IMR-90 (cell line): ENCODE measurements at places on chromosomes 16 and 17.

GRCh38 chr16:85289760-85290625 lies 177.7 kb upstream of the CIBAR2 start:
- no peak for DNase-seq

DNA sequence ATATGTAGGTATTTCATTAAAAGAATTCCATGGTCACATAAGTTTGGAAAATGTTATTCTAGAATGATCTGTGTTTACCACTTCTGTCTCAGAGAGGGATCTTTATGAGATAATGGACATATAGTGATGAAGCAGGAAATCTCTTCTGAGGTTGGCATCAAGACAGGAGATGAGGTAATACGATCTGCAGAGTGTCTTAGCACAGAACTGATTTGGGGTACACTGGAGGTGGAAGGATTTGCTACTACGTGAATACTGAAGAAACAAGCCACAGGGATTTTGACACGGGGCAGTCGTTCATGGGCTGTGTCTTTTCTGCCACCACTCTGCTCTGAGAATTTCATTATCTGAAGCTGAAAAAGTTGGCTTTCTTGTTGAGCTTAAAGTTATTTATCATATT lies 5.5 kb downstream of the CBFB start:
- peak; percentile 66 for DNase-seq

DNA sequence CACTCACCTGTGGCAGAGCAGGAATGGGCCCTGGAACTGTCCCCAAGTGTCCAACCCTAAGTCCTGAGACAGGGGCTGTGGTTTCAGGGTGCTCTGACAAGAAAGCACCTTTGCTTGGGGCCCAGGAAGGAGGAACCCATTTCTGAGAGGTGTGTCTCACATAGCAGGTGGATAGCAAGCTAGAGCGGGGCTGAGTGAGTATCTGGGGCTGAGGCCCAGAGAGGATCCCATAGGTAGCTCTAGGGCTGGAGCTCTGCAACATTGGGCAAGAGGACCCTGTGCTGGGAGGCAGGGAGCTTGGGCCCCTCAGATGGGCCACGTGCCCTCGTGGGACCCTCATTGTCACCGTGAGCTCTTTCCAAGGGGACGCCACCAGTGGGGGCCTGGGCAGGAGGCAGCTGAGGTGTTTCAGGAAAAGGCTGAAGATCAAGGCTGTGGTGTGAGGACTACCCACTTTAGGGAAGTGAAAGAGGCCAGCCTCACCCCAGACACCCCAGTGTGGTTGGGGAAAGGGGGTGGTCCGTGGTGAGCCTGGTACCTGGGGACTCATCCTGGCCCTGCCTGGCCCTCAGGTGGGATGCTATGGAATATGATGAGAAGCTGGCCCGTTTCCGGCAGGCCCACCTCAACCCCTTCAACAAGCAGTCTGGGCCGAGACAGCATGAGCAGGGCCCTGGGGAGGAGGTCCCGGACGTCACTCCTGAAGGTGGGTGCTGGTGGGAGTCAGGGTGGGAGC lies 5.3 kb downstream of the DEF8 start:
- DNase-seq = no peak

- no peak for DNase-seq
Measured at GRCh38 chr17:39742856-39743436, 5.2 kb downstream of the GRB7 start.

DNA sequence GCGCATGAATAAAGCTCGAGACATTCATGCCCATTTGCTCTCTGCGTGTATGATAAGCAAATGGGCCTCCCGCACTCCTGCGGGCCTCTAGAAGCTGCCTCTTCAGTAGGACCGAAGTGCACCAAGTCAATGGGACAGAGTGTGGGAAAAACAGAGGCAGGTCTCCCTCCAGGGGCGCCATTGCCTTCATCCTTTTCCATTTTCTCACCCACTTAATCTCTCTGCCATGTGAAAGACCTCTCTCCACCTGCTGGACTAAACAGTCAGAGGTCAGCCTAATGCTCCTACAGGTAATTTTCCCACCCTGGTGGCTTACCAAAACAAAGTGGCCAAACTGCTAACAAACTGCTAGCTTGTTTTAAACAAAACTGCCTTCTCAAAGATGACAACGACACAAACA lies 210.9 kb downstream of the ZFHX3 start:
- no peak for DNase-seq

DNA sequence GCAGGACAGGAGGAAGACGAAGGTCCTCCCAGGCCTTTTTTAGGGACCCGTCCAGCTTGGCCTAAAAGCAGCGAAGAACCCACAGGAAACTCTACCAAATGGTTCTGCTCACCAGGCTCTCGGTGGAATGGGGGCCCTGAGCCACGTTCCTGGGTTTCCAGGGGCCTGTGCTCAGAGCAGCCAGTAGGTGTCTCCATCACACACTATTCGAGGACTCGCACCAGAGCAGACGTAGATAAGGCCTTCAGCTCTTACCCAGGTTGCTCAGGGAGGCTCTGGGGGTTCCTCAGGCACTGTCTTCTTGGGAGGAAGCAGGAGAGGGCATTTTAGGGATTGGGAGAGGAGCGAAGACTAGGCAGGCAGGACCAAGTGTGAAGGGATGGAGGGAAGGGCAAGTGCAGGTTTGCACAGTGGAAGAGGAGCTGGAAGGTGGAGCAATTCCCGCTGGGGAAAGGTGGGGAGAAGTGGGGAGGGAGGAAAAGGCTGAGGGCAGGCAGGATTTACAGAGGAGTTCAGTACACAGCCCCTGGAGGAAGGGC lies 157.1 kb downstream of the RGS9 start:
- DNase-seq = peak; percentile 71

DNA sequence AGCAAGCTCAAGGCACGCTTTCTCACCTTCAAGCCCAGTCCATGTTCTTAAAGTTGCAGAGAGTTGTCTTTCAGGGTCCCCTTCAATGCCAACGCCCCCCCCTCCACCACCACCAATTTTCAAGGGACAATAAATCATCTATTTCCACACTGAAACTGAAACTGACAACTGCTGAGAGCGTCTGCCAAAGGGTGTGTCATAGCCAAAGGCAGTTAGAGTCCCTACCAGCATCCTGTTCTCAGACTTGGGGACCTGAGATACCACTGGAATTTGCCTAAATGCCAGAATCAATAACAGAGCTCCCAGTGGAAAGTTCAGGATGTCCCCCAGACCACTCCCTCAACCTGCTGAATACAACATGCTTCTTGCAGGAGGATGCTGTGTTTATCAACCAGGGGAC lies 133.2 kb upstream of the SOX9 start:
- peak; percentile 21 for DNase-seq

DNA sequence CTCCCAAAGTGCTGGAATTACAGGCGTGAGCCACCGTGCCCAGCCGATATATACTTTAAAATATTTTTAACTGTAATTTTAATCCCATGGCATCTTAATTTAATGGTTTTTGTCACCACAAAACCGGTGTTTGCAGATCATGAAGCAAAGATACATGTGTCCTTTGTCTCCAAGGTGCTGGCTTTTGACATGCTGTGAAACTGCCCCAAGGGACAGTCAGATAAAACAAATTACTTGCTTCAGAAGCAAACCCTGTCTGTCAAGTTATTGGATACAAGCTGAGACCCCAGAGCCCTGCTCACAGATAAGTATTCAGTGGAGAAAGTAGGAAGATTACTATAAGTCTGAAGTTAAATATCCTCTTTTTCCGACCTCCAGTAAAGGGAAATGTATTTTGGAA lies 39.8 kb downstream of the ARL4D start:
- DNase-seq = no peak

DNA sequence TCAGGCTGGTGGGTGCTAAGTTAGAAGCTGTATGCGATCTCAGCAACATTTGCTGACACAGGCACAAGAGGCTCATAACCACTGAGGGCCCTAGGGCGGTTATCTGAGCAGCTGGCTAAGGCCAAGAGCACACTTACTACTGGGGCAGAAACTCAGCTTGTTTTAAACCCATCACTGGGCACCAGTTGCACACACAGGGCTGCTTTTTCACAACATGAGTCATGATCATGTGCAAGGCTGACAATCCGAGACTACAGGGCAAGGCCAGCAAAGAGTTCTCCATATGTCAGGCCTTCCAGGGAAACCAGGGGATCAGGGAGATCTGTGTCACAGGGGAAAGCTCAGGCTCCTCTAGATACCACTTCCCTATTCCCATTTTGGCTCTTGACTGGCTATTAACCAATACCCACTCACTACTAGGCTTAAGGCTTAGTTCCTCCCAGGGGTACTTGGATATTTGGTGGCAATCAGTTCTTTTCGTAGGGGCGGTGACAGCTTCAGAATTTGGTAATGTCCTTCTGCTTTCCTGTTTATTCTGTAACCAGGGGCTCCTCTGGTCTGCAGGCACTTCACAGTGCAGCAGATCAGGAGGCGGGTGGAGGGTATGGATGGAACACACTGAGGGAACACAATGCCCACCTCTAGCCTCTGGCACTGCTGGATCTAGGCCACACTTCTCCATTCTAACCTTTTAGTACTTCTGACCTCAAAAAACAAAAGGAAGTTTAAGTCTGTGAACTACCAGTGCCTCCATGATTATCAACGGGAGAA lies 44.9 kb upstream of the ERN1 start:
- peak; percentile 71 for DNase-seq

DNA sequence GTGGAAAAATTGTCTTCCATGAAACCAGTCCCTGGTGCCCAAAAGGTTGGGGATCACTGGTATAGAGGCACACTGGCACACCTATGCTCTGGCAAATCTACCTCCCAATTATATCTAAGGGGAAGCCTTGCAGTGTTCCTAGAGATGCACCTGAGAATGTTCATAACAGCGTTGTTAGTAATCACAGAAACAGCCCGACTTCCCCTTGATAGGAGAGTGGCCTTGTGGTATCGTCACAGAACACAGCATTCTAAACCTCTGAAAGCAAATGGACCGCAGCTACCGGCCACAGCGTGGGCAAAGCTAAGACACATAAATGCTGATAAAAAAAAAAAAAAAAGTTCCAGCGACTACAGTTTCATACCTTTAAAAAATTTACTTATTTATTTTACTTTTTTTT lies 39.1 kb upstream of the ADGRG1 start:
- DNase-seq = no peak

DNA sequence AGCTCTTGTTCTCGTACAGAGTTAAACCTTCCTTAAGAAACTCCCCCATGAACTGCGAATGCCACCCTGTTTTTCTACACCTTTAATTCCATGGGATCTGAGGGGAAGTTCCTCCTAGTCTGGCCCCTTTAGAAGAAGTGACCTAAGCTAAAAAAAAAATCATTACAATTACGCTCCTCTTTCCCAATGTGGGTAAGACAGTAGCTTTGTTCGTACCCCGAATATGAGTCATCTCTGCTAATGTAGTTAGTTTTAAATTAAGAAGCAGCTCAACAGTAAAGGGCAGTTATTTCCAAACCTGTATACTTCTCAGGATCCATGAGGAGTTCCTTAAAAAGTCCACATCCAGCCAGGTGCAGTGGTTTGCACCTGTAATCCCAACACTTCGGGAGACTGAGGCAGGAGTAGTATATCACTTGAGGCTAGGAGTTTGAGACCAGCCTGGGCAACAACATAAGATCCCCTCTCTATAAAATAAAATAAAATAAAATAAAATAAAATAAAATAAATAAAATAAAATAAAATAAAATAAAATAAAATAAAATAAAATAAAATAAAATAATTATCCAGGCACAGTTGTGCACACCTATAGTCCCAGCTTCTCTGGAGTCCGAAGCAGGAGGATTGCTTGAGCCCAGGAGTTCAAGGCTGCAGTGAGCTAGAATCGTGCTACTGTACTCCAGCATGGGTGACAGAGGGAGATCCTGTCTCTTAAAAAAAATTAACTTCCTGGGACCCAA lies 26.1 kb downstream of the RCVRN start:
- DNase-seq = peak; percentile 12

- no peak for DNase-seq
Measured at GRCh38 chr17:40464392-40464855, 21.2 kb downstream of the IGFBP4 start.

- DNase-seq = no peak
Measured at GRCh38 chr16:67404740-67405226, 11.5 kb upstream of the TPPP3 start.
